ENCODE measurements at places on chromosomes 7 and 10.

GRCh38 chr7:19677180-19677579 is 31.7 kb downstream of the POLR1F start:
- DNase-seq: peak; percentile 73

DNA sequence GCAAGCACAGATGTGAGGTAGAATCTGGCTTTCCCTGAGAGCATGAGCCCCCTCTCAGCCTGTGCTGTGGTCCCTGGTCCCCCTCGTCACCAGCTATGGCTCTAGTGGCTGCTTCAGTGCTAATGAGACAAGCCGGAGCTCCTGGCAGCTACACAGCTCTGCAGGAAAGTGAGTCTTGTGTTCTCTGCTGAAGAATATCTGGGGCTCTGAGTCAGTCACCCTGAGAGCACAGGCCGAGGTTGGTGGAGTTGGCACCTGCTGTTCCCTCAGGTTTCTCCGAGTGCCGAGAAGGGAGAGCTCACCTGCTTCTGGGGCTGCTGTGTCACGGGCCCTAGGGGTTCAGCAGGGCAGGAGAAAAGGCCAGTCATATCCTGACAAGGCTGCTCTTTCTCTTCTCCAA is 37.2 kb upstream of the GJD4 start:
- no peak for DNase-seq

DNA sequence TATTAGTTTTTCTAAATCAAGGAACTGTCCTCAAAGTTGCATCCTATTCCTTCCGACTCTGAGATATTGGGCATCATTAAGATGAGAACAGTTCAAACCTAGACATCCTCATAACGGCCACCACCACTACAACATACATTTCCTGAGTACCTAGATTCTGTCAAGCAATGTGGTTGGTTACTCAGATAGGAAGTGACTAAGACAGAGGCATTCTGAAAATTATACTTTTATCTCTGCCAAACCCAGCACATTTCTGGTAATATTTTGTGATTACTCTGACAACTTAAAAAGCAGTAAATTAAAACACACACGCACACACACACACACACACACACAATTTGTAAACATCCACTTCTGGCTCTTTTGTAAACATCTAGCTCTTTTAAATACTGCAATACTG is 291.2 kb upstream of the MEOX2 start:
- peak; percentile 52 for DNase-seq

DNA sequence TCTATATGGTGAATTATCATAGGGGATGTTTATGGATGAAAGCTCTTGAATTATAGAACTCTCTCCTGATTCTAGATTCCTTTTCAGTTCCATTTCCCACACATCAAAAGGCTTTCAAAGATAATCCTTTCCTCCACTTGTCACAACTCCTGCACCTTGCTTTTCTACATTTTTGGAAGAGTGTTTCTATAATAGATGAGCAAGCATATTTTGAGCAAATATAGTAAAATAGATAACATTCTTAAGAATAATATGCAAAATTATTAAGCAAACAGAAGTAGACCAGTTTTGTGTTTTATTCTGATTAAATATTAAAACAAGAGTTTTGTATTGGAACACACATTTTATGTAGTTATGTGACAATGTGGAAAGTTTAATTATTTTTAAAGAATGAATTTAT is 340.7 kb downstream of the EXOC4 start:
- DNase-seq: no peak

DNA sequence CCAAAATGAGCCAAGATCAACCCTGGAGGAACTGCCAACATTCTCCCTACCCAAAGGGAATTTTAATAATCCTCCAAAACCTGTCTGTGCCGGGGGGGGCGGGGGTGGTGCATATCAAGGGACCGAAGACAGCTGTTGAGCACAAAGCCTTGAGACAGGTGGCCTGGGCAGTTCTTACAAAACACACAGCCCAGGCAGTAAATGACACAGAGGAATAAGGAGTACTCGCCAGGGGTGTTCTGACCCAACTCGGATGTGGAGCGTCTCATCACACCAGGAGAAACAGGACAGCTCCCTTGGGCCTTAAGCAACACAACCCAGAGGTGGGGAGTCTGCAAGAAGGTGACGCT is 35.6 kb downstream of the PLAC9 start:
- no peak for DNase-seq

- DNase-seq: no peak
These were observed 15.0 kb upstream of the ENO4 start for GRCh38 chr10:116833986-116834985.

GRCh38 chr10:95543459-95543858 is 17.7 kb downstream of the SORBS1 start:
- no peak for DNase-seq

- DNase-seq: peak; percentile 63
These were observed 162.0 kb downstream of the CYP26A1 start for GRCh38 chr10:93235686-93236085.

DNA sequence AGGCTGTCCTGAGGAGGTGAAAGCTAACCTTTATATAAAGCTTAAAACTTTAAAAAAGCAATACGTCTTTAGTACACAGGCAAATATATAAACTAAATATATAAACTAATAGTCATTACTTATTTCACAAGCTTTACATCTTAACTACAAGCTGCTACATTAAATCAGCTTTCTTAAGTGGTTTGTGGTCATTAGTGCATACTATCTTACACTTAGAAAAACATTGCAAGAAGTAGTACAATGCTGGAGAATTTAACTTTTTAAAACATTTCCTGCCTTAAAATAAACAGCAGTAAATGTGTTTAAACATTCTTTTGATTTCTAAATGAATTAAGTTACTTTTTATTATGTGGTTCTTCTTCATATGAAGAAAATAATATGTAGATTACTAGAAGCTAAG is 36.3 kb downstream of the MET start:
- no peak for DNase-seq
